Fibroblast of the aortic adventitia (primary cell): ENCODE measurements at places on chromosomes 1 and 21.
A peak's percentile ranks its signal among the peaks of the same experiment; 100 is the strongest.

DNA sequence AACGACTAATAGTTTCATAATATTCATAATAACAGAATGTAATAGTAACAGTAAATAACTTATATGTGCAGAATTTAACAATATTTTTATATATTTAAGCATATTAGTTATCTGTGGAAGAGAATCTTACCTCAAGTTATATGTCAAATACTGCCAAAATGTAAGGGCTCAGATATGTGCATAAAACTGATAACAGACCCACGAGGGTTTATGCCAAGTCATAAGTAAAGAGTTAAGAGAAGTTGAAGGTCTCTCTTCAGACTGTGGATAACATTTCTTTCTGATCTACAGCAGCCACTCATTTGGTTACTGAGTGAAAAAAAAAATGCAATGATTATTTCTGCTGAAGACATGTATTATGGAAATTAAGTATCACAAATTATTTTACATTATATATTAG is 1167.8 kb upstream of the NCAM2 start:
- no peak for DNase-seq

GRCh38 chr1:27773826-27774445 is 917 bp downstream of the STX12 start:
- peak; percentile 46 for DNase-seq

DNA sequence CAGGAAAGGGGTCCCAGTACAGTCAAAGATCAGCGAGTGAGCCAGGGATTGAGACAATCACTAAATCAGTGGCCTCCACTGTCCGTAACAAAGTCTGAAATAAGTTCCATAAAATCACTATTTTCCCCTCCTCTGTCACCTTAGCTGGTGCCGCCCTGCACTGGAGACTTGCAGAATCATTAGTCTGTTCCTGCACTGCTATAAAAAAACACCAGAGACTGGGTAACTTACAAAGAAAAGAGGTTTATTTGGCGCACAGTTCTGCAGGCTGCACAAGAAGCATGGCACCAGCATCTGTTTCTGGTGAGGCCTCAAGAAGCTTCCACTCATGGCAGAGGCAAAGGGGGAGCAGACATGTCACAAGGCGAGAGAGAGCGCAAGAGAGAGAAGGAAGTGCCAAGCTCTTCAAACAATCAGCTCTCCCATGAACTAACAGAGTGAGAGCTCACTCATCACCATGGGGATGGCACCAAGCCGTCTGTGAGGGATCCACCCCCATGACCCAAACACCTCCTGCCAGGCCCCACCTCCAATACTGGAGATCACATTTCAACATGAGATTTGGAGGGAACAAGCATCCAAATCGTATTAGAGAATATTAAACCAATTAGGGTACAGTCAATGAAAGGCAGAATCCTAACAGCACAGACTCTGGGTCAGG is 129.8 kb upstream of the TIAM1 start:
- no peak for DNase-seq

DNA sequence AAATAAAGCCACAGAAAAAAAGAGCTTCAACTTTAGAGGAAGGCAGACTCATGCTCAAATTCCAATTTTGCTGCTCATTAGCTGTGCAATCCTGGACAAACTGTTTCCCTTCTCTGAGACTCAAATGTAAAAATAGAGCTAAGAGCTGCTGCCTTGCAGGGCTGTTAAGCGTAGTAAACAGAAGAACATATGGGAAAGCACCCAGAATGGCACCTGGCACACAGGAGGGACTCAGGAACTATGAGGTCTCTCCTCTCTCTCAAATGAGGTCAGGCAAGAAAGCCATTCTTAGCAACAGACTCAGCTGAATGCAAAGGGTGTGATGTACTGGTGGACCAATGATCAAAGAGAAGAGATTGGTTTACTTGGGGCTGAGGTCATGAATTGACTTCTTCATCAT is 61.3 kb downstream of the TRABD2B start:
- no peak for DNase-seq

DNA sequence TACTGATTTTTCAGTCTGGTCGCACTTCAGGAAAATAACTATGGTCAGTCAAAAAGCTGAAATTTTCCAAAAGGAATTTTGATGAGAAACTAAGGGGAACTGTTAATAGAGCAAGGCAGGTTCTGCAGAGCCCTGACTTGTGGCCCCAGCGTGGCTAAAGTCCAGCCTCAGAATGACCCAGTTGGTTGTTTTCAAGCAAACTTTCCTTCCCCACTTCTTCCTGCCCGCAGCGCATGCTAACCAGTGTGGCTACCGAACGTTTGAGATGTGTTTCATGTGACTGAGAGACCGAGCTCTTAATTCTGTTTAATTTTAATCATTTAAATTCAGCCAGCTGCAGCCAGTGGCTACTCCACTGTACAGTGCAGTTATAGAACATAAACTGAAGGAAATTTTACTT is 6.2 kb upstream of the IL10RB start:
- DNase-seq, result no peak

DNA sequence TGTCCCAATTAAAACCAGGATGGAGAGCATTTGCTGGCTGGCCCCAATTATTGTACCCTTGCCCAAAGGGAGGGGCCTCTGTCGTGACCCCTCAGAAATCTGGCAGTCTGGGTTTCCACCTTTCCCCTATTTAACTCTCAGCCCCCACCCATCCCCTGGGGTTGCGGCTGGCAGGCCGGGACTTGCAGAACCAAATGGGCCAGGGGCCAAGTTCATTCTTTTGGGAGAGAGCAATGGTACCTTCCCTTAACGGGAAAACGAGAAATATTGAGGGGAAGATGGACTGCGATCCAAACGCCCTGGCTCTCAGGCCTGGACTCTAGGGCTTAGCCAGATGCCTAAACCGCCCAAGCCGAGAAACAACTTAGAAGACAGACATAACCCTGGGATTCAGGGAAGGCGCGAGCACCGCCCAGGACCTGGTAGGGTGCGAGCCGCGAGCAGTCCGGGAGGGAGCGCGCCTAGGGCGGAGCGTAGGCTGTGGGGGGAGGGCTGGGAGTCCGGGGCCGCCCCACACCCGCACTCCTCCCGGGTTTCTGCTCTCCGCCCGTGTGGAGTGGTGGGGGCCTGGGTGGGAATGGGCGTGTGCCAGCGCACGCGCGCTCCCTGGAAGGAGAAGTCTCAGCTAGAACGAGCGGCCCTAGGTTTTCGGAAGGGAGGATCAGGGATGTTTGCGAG is at the start of gene SLC27A3:
TSS of gene SLC27A3 (plus strand) at position 628 of the 678 bp plus-strand sequence. CDS start 91 bp downstream, outside the sequence.
- DNase-seq, result peak; percentile 79

DNA sequence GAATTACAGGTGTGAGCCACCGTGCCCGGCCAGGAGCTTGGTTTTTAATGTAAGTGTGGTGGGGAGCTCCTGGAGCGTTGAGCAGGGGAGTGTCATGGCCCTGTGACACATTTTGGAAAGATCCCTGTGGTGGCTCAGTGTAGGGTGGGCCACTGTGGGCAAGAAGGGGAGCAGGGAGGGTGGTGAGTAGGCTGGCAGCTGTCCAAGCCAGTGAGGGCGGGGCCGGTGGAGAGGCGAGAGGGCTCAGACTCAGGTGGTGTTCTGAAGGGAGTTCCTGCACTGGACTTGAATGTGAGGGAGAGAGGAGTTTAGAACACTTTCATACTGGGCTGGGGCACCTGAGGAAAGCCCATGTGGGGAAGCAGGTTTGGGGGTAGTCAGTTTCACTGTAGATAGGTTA is 3.1 kb upstream of the EVA1B start:
- DNase-seq, result no peak

DNA sequence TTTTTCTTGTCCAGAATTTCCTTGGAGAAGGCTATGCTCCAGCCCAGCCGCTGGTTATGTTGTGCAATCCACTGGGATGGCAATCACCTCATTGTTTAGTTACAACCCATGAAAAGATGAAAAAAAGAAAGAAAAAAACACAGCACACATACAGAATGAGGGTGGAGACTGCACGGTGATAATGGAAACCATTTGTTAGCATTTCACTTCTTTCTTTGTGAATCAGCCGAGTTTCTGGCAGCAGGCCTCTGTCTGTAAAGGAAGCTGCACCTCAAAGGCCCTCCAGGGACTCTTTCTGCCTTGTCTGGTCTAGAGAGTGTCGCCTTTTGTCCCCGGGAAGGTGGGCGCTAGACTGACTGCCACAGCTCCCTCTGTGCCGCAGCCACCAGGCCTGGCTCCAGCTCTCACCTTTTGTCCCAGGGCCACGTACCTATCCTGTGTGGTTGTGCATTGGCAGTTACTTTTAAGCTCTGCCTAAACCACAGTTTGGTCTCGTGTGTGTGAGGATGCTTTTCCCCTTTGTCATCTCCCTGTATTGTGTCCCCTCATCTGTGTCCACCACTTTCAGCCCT is 35.6 kb downstream of the NGF start:
- peak; percentile 97 for DNase-seq

DNA sequence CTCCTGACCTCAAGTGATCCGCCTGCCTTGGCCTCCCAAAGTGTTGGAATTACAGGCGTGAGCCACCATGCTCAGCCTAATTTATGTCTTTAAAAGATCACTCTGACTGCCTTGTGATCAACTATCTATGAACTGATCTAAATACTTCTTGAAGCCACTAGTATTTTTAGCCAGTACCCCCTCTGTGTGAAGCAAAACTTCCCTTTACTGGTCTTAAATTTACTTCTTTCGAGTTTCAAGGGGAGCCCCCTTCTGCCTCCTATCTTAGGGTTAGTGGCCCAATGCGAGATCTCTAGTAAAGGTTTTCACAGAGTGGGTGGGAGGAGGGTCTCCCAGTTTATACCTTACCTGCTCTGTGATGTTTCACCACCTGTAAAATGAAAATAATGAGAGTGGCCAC is 66.1 kb upstream of the RPL11 start:
- no peak for DNase-seq

- DNase-seq, result no peak
These were observed 42.9 kb downstream of the CRYAA start for GRCh38 chr21:43211760-43212115.

- peak; percentile 64 for DNase-seq
These were observed 96.7 kb upstream of the CXADR start for GRCh38 chr21:17416139-17416538.

- no peak for DNase-seq
These were observed 39.3 kb downstream of the TAS1R2 start for GRCh38 chr1:18819986-18820790.

DNA sequence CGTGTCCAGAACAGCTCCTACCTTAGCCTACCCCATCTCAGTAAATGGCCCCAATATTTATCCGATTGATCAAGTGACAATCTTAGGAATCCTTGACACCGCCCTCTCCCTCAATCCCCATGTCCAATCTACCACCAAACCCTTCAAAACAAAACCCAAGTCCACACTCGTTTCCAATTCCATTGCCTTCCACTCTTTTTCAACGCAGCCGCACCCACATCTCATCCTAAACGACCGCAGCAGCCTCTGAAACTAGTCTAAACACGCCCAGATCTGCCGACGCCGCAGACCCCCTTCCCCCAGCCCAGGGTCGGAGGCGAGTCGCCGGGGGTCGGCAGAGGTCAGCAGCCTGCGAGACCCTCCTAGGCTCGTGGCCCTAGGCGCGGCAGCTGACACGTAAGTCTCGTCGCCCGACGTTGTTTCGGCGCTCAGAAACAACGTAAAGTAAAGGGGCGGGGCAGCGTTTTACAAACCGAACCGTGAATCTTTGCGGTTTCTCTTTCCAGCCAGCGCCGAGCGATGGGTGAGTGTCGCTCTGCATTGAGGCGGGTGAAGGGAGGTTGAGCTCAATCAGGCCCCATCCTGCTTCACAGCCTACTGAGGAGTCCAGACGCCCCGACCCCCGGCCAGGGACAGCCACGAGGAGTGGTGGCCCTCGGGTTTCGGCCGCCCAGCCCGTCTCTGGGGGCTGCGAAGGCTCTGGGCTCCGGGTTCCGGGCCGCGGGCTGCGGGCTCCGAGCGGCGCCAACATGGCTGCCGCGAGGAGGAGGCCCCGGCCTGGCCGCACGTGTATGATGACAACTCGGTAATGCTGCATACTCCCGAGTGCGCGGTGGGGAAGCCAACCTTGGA is at the start of gene RPS8:
TSS of gene RPS8 (plus strand) at position 463 of the 852 bp plus-strand sequence. CDS start at position 520, 57 bp downstream.
- DNase-seq, result peak; percentile 93

DNA sequence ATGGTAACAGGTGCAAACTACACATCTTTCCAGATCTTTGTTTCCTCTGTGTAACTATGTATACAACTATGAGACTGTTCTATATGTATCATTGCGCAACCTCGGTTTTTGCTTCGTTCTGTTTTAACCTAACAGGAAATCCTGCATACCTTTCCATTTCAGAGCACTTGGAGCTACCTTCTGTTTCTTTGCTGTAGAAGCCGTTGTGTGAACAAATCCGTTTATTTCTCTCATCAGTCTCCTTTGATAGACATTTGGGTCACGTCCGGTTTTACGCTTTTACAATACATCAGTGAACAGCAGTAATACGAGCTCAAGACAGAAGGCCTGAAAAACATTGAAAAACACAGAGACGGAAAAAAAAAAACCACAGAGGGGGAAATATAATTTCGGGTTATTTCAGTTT is 10.5 kb downstream of the ATP5IF1 start:
- DNase-seq, result no peak

DNA sequence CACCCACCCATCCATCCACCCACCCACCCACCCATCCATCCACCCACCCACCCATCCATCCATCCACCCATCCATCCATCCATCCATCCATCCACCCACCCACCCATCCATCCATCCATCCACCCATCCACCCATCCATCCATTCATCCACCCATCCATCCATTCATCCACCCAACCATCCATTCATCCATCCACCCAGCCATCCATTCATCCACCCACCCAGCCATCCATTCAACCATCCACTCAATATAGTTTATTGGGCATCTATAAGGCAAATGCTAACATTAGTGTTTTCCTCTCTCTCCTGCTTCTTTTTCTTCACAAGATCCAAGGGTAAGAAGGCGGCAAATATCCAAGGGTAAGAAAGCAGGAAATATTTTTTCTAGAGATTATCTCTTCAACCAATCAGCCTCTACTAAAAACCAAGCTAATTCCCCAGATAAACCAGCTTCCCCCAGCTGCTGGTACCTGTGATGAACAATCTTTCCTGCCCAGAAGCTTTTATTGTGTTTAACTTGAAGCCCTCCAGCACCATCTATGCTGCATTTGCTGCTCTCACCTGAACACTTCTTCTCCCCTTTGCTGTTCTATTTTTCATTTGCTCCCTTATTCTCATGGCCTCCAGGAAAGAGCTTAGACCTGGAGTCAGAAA is 22.6 kb upstream of the ATP2B4 start:
- DNase-seq, result no peak

- DNase-seq, result peak; percentile 34
These were observed 87.5 kb upstream of the RHOU start for GRCh38 chr1:228647523-228648444.

- DNase-seq, result peak; percentile 85
These were observed 102.7 kb upstream of the C21orf91 start for GRCh38 chr21:17921579-17922530.

DNA sequence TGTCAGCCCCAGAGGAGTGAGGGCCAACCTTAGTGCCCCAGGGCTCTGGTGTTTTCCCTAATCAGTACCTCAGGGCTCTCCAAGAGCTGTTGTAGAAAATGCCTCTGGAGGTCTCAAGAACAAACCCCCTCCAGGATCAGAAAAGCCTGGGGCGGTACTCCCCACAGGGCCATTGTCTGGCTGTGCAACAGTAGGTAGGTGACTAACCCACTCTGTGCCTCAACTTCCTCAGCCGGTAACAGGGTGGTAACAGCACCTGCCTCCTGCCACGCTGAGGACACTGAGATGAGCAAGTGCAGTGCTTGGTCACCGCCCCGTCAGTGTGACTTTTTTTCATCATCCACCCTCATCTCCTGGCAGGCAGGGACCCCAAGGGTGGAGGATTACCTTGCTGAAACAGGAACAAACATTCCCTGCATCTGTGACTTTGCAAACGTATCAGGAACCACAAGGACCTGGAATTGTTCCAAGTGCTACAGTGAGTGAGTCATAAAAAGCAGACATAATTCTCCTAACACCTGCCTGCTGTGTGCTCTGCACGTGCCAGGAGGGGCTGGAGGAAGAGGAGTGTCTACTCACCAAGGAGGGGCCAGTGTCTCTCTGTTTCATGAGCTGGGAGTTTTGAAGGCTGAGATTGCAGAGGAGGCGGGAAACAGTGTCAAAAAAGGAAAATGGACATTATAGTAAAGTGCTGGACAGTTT is 440.8 kb downstream of the NPHP4 start:
- DNase-seq, result no peak
